ENCODE measurements at places on chromosomes 7 and 10.

- DNase-seq = no peak
These were observed 13.3 kb downstream of the KAT6B start for GRCh38 chr10:74839708-74840107.

GRCh38 chr7:25622695-25623094, 394.4 kb upstream of the NPVF start:
- DNase-seq = no peak

- DNase-seq = no peak
These were observed 9.4 kb downstream of the AP5Z1 start for GRCh38 chr7:4784799-4785198.

- DNase-seq = no peak
These were observed 2.5 kb downstream of the NIPSNAP2 start for GRCh38 chr7:55966851-55967250.

GRCh38 chr7:666454-667292, 59.8 kb upstream of the DNAAF5 start:
- no peak for DNase-seq

DNA sequence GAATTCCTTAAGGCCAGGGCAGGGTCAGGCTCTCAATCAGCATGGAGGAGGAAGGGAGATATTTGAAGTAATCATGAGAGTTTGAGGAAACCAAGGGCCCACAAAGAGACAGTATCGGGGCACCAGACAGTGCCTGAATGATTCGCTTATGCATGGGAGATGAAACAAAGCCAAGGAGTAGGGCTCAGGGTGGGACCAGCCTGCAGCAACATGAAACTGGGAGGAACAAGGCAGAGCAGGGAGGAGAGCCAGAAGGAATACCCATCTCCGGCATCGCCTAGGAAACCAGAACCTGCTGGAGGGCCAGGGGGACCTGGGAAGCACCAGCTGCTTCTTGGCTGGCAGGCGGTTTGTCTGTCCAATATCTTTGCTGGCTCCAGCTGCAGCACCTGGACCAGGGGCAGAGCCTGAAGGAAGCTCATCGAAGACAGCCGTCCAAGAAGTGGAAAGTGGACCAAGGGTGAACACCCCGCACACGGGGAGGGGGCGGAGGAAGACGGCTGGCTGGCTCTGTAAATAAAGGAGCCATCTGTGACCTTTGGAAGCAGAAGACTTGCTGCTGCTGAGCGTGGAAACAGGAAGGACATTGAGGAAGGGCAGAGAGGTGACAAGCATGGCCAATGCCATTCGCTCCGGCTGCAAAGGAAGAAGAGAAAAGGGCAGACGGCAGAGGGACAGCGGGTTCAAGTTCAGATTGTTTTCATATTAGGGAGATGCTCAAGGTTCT, 34.4 kb upstream of the ECHDC3 start:
- DNase-seq = no peak

All from CD4-positive, alpha-beta T cell treated with Interleukin-10 for 1 hour (primary cell).